Cerebellar nuclear complex (tissue), 1 donor: ENCODE measurements at places on chromosomes 2 and 18.

DNA sequence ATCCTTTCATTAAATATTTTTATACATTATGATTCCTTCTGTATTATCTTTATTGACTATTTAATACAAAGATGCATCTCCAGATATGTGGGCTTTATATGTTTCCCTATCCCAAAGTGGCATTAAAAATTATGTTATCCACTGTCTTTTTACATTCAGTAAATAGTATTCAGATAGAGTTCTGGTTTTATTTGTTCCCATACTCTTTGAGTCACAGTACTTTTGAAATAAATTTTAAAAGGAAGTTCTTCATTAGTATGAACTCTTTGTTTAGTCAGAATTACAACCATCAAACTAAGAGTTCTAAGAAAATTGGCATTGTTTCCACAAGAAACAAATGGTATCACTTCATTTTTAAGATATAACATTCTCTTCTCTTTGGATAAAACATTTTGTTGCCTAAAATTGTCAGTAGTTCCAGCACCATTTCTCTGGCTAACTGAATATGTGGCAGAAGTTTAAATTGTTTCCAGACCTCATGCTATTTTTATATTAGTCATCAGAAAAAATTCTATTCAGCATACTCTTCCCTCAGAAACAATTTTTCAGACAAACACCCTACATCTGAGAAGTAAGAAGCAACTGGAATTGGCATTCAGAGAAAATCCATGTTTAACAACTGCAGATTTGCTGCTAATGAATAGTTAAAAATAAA, 88.5 kb upstream of the COL5A2 start:
- no peak for DNase-seq

DNA sequence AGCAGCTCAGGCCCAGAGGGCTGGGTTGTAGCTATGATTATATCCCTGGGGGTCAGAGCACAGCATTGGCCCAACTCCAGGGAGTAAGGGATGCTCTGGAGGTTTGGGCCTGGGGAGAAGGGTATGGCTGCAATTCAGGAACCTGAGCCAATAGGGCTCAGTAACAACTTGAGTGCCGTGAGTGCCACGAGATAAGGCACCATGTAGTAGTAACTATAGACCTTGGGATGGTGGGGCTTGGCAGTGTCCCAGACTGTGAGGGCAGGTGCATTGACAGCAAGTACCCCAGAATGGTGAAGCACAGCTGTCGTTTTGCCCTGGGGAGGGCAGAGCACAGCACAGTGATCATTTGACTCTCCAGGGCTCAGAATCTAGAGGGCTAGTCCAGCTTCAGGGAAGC, 45.1 kb upstream of the ZNF396 start:
- no peak for DNase-seq

DNA sequence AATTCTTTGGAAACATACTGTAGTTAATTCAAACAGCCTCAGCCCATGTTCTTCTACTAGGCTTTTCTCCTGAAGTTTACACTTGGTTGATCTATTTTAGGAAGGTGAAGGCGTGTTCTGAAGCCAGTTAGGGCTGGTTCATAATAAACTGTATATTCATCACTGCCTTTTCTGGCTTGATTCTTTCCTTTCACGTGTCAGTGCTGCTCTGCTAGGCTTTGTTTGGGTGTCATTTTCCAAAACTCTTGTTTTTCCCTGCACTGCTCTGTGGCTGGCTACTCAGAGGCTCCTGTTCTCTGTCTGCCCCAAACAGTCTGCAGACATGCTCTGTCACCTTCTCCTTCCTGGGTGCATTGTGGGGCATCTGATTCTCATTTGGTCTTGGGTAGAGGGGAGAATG, 136.1 kb downstream of the PARD3B start:
- no peak for DNase-seq

DNA sequence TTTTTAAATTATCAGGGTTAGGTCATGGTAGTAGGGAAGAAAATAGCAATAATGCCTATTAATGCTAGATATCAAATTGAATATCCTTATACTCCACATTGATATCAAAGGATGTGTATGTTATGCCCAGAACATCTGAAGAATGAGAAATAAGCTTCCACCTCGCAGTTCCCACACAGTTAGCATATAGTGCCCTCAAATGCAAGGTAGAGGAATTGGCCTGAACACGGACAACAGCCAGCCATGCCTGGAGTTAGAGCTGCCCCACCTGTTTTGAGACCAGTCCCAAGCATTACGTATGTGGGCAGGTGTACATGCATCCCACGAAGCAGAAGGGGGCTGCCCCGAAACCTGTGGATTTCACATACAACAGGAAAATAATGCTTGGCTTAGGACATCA, 79.6 kb downstream of the SUMO1 start:
- DNase-seq, result peak; percentile 37

DNA sequence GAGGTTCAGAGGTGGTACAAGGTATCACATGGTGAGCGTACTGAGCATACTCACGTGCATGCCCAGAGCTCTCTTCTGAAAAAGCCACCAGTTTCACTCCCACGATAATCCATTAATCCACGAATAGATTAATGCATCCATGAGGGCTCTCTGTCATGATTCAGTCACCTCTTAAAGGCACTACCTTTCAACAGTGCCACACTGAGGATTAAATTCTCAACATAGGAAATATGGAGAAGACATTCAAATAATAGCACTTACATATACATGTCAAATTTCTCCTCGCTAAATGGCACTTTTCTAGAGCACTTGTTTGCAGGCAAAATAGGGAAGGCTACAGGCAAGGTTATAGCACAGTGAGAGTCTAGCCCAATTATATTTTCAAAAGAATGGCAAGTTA, 825.9 kb downstream of the TRIB2 start:
- DNase-seq, result no peak

DNA sequence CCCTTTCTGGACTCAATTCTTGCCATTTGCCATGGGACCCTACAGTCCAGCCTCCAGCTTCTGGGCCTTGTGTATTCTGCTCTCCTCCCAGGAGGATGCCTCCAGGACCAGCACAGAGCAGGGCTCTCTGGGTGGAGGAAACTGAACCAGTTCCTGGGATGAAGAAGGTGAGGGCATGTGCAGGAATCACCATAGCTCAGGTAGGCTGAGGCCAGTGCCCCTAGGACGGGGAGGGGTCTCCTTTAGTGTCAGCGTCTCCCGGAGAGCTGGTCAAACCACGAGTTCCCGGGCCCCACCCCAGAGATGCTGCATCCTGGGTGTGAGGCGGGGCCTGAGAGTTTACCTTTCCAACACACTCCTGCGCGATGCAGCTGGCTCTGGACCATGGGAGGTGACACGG, 5.8 kb upstream of the PRELID3A start:
- no peak for DNase-seq

DNA sequence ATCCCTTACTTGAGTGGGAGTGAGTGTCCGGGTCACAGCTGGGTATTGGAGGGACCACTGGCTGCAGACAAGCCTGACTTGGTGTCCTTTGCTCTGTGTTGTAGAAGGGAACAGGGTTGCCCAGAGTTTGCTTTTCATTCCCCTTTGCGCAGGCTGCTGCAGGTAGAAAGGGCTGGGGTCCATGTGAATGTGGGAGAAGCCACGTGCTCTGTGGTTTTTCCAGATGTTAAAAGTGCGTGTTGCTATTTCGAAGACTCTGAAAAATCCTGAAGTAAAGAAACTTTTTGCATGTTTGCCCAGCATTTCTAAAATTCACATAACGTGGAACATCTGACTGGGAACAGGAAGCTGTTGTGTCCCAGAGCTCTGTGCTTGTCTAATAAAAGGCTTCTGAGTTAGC, 28.8 kb downstream of the GLI2 start:
- no peak for DNase-seq

- DNase-seq, result no peak
Measured at GRCh38 chr2:191255756-191256312, 10.6 kb downstream of the MYO1B start.

GRCh38 chr2:84083984-84084383, 375.1 kb downstream of the SUCLG1 start:
- no peak for DNase-seq

- no peak for DNase-seq
Measured at GRCh38 chr18:36901277-36901701, 72.4 kb downstream of the KIAA1328 start.

- no peak for DNase-seq
Measured at GRCh38 chr2:236882930-236883329, 202.8 kb upstream of the COPS8 start.

DNA sequence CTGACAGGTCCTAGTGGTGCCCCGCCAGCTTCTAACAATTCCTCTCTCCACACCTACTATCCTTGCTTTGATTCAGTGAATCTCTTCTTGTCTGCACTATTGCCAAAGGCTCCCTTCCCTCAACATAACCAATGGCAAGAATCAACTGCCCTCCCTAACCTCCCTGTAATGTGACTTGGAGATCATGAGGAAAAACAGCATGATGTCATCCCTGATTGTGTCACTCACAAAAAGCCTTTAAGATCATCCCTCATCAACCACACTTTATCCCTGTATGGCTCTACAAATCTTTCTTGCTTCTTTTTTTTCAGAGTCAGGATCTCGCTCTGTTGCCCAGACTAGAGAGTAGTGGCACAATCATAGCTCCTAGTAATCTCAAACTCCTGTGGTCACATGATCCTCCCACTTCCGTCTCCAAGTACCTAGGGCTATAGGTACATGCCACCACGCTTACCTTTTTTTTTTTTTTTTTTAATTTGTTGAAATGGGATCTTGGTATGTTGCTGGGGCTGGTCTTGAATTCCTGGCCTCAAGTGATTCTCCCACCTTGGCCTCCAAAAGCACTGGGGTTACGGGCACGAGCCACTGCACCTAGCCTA, 19.7 kb downstream of the SAP130 start:
- DNase-seq, result no peak

DNA sequence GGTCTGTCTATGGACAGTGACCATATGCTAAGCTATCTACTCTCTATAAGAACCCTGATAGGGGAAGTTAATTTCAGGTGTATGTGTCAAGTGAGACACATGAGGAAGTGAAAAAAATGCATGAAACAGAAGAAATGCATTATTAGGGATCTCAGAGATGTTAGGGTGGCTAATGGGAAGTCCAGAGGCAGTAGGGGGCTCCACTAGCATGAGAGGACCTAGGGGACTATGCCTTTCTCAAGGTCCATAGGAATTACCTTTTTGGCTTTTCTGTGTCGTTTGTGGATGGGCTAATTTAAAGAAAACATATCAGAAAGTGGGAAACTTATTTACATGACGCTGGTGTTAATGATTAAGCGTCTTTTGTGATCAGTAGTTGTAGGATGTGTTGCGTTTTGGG, 1653.2 kb downstream of the DPP10 start:
- no peak for DNase-seq

- no peak for DNase-seq
Measured at GRCh38 chr2:172427990-172428831, 825 bp downstream of the ITGA6 start.

GRCh38 chr2:168037778-168038177, 209.6 kb downstream of the STK39 start:
- no peak for DNase-seq

GRCh38 chr2:168194784-168195522, 52.4 kb downstream of the STK39 start:
- no peak for DNase-seq

GRCh38 chr2:241269707-241270520, 45.6 kb downstream of the HDLBP start:
- DNase-seq, result no peak

- no peak for DNase-seq
Measured at GRCh38 chr18:36511791-36512352, 214.4 kb downstream of the FHOD3 start.

DNA sequence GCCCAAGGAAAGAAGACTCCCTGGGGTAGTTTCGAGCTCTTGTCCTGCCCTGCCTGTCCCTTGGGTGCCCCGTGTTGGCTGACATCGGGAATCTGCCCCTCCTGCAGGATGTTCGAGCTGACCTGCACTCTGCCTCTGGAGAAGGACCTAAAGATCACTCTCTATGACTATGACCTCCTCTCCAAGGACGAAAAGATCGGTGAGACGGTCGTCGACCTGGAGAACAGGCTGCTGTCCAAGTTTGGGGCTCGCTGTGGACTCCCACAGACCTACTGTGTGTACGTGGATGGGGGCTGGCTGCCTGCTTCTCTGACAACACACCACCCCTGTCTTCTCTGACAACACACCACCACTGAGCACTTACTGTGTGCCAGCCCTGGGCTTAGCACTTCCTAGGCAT, 210.8 kb downstream of the DYSF start:
- no peak for DNase-seq

- no peak for DNase-seq
Measured at GRCh38 chr2:202251494-202251893, 13.1 kb upstream of the SUMO1 start.

DNA sequence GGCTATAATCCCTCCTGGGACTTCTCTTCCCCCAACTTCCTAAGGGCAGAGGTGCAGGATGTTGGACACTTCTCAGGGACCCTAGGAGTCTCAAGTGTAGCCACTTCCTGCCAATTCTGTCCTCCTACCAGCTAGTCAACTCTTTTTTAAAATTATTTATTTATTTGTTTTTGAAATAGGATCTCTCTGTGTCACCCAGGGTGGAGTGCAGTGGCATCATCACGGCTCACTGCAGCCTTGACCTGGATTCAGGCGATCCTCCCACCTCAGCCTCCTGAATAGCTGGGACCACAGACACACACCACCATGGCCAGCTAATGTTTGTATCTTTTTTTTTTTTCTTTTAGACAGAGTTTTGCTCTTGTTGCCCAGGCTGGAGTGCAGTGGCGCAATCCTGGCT, 11.5 kb downstream of the SFTPB start:
- DNase-seq, result no peak

DNA sequence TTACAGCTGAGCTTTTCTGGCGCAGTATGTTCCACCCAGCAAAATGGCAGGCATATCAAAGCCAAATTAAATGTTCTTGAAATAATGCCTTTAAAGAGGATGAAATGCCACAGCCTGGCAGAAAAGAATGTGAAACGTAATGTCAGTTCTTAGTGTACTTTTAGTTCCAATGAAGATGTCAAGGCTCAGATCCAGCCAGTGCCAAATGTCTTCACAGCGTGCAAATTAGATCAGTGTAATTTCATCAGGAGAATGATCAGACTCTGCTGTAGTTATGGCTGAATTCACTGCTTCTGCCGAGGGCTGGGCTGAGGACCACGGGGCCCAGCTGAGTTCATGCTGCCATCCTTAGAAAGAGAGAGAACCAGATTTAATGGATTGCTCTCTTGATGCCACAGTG, 78.7 kb upstream of the ITGA4 start:
- DNase-seq, result no peak

- no peak for DNase-seq
Measured at GRCh38 chr18:30439174-30439573, 603.4 kb downstream of the DSC3 start.

DNA sequence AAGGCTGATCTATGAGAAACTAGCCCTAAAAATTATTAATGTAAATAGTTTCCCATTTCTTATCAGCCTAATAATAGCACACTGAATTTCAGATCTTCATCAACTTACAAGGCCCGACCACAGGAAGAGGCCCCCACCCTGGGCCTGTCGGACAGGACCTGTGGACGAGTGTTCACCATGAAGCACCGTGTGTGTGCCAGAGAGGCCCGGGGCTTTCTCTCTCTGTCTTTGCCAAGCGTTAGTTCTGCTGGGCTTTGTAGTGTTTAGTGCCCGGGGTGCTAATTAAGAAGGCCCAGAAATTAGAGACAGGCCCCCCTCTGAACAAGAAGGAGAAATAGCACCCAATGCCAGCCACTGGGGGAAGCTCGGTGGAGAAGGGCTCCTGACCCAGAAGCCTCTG, 265.7 kb downstream of the TWIST2 start:
- DNase-seq, result no peak
